ENCODE measurements at places on chromosomes 11 and 22.

DNA sequence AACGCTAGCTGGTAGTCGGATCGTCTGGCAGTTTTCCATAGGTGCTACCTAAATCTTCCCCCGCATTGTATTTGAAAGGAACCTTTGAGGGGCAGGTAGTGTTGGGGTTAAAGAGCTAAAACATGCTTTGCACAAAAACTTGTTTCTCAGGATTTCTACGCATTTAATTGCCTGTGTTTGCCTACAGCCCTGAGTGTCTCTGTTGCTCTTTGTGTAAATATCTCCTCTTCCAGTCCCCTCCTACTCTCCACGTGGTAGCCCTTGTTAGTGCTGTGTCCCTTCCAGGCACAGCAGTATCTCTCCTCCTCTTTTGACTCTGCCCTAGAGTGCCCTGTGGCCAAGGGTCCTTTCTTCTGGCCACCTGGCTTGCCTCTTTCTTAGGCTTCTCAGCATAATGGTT is 81.7 kb downstream of the BARX2 start:
- DNase-seq: no peak

DNA sequence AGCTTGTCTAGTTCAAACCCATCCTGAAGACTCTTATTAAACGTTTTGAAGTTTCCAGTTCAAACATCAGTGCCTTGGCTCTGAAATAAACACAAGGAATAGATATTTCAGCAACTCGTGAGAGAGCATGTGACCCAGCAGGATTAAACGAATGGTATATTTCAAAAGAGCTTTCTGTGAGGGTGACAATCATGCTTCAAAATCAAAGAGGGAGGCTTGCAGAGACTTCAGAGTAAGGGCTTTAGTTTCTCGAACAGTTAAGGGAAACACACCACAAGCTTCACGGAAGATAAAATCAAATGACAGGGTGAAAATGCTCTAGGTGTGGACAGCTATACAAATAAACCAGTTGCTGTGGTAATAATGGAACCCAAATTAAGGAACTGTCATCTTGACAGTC is 1.4 kb downstream of the HPS4 start:
- no peak for DNase-seq

DNA sequence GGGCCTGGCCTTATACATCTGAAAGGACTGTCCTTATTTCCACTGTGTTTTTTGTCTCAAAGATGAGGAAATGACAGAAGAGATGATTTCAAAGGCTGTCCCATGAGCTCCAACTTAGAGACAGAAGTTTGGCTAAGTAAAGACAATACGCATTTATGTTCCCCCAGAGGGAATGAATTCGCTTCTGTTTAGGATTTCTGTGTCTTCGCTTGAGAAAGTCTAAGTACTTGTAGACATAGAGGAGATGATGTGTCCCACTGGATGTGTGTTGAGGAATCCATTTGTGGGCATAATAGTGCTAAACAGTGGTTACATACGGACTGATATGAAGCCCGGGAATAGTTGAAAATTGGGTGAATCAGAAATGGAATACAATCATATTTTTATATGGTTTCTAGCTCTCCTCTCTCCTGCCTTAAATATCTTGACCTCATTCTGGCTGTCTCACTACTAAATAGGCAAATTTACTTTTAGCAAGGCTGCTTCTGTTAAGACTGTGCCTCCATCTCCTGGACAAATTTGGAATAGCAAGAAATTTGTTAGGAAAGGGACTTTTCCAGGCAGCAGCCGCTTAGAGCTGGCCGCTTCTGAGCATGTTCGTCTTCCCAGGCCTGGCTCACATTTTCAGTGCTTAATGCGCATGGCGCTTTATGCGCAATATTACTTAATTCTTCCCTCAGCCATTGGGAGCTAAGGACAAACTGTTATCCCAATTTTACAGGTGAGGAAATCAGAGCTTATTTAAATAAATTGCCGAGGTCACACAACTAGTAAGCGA is 1.9 kb upstream of the PEX26 start:
- DNase-seq: peak; percentile 66

- DNase-seq: no peak
These were observed 138.7 kb downstream of the TRIM29 start for GRCh38 chr11:119999220-119999619.

DNA sequence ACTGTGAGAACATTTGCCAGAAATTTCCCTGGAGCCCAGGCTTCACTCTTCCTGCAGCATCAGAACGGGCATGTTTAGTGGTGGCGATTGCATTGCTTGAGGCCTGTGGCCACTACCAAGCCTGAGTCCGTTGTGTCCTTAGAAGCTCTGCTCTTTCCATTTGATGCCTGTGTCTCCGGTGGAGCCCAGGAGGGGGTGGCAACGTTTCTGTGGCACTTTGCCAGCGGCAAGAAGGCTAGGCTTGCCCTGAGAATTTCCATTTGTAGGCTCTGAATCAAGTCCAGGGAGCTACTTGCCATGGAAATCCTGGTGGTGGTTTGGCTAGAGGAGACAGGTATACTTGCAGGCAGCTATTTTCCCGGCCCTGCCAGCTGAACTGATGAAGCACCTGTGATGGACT is 47.1 kb downstream of the ADAMTS8 start:
- DNase-seq: no peak

DNA sequence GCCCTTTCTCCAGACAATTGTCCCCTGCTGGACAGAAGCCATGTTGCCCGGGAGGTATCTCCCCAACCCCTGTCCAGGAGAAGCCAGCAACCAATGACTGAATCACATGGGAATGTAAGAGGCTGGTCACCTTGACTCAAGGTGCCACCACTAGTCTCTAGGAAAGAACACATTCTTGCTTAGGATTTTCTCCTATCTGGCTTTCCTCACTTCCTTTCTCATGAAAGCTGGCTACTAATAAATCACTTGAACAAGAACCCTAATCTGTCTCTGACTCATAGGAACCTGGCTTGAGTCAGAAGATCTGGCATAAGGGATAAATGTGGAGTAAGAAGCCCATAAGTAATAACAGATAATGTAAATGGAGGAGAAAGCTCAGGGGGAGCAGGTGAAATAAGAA is 101.4 kb upstream of the C11orf87 start:
- no peak for DNase-seq

DNA sequence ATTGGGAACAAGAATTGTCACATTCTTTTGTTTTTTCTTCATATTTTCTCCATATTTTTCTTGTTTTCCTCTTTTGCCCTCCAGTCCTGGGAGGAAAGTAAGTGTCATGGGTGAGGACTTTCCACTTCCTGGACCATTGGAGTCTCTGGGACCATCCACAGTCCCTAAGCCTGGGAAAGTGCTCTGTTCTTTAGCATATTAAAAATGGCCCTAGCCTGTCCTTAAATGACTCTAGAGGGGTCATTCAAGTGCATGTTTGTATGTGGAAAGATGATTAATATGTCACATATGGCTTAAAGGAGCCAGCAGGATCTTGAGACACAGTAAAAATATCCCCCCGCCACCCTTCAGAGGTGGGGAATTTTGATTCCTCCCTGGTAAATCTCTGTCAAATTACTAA is 20.1 kb upstream of the SCGB1D1 start:
- DNase-seq: no peak

- no peak for DNase-seq
These were observed 263.1 kb downstream of the DDX10 start for GRCh38 chr11:108927791-108928545.

GRCh38 chr22:24465566-24465965 is 29.6 kb upstream of the UPB1 start:
- DNase-seq: peak; percentile 83

DNA sequence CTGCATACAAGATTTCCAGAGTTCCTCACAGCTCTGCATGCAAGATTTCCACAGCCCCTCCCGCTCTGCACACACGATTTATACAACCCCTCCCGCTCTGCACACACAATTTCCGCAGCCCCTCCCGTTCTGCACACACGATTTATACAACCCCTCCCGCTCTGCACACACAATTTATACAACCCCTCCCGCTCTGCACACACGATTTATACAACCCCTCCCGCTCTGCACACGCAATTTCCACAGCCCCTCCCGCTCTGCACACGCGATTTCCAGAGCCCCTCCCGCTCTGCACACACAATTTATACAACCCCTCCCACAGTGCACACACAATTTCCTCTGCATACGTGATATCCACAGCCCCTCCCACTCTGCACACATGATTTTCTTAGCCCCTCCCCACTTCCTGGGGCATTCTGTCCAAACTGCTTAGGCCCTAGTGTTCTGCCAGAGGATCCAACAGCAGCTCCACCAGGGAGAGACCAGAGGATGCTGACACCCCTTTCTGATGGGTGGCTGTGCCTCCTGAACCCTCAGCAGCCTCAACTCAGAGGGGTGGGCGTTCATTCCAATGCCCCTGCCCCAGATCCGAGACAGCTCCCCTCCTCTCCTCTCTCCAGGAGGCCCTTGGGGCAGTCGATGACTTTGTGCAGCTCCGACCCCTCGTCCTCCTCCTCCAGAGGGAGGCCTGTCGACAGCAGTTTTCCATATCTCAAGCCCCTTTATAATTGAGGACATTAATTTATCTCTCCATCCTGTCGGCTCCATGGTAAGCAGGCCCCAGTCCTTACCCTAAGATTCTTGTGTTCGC is 671.7 kb downstream of the BRD1 start:
- no peak for DNase-seq

GRCh38 chr11:132099692-132100091 is 729.3 kb downstream of the NTM start:
- DNase-seq: no peak

DNA sequence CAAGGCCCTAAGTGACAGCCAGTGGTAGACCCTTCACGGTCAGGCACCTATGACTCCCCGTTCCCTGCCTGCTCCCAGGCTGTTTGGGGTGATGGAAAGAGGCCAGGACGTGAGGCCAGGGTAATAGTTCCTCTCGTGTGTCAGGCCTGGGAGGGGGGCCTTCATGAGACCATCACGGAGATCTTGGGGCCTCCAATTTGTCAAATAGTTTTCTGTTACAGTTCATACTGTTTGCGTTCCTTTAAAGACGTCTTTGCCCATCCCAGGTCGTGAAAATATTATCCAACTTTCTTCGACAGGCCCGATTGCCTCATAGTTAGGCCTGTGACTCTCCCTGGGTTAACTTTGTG is 62.2 kb upstream of the KCNQ1OT1 start:
- no peak for DNase-seq

- peak; percentile 77 for DNase-seq
These were observed 710.6 kb upstream of the CCDC179 start for GRCh38 chr11:23570828-23571227.

GRCh38 chr11:4682623-4683419 is 14.8 kb downstream of the OR51E2 start:
- DNase-seq: no peak

GRCh38 chr22:31084811-31085492 is 3.8 kb downstream of the SMTN start:
- DNase-seq: no peak

DNA sequence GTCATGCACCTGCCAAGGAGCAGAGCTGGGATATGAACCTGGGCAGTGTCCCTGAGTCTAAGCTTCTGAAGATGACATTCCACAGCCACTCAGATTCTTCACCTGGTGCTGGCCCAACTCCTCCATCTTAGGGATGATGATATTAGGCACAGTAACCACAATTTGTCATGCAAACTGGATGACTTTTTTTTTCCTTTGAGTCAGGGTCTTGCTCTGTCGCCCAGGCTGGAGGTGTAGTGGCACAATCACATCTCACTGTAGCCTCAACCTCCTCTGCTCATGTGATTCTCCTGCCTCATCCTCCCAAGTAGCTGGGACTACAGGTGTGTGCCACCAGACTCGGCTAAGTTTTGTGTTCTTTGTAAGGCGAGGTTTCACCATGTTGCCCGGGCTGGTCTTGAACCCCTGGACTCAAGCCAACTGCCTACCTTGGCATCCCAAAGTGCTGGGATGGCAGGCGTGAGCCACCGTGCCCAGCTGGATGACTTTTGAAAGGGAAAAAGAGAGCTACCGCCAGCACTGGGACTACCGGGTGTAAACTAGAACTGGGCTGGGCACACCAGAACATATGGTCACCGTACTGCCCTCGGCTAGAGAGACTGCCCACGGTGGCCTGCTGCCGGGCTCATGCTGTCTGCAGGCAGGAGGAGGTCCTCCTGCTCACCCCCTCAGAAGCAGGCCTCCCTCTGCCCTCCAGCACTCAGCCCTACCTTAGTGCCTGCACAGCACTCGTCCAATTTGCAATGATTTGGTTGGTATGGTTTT is 77.7 kb downstream of the NAT10 start:
- DNase-seq: no peak

GRCh38 chr22:40610329-40610850 is 26.1 kb downstream of the MRTFA start:
- no peak for DNase-seq

All from HS-27A (cell line).